Fibroblast of skin of abdomen (primary cell): ENCODE measurements at places on chromosomes 11 and 22.

- no peak for DNase-seq
Observed at GRCh38 chr11:114149689-114150407, 90.3 kb downstream of the ZBTB16 start.

DNA sequence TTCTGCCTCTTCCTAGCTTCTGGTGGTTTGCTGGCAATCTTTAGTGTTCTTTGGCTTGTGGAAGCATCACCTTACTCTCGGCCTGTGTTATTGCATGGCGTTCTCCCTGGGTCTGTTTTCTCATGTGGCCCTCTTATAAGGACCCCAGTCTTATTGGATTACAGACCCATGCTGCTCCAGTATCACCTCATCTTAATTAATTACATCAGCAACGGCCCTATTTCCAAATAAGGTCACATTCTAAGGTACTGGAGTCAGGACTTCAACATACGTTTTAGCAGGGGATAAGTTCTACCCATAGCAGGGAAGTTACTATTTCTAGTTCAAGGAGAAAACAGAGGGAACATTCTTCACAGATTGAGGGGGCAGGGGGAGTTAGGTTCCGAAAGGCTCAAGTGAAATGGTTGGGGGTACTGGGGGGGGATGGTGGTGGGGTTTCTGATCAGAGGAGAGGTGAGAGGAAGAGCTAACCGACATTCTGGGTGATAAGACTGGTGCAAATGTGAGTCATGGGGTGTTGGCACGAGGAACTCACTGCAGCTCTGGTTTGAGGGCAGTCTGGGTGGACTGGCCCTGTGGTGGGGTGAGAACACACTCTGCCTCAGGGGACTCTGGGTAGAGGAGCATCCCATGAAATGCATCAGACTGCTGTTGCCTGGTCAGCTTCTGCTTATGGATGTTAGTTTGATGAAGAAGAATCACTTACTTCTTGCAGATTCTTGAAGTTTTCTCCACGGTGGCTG lies 51.5 kb upstream of the ZBED5 start:
- DNase-seq = no peak

GRCh38 chr11:73536961-73537360 lies 61.0 kb downstream of the FAM168A start:
- no peak for DNase-seq

DNA sequence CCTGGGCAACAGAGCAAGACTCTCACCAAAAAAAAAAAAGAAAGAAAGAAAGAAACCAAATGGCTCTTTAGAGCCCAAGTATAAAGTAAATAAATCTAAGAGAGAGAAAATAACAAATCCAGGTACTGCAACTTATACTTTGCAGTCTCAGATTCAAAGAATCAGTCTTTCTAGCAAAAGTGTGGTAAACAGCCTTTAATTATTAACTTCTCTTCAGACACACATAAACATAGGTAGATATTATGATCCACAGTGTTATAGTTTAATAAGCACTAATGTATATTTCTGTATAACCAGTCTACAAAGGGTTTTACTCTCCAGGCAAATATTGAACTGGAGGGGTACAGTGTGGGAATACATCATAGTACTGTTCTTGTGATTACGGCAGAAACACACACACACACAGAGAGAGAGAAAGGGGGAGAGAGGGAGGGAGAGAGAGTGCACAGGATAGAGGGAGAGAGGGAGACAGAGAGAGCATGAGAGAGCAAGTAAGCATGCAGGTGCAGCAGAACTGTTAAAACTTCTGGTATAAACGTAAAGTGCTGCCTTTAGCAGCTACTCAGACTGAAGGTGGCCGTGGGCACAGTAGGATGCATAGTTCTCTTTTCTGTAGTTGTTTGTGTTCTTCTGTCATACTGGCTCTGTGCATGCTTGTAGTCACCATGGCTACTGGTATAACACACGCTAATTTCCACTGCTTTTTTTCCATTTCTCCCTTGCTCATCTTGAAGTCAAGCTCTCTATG lies 32.3 kb downstream of the MTMR2 start:
- no peak for DNase-seq

DNA sequence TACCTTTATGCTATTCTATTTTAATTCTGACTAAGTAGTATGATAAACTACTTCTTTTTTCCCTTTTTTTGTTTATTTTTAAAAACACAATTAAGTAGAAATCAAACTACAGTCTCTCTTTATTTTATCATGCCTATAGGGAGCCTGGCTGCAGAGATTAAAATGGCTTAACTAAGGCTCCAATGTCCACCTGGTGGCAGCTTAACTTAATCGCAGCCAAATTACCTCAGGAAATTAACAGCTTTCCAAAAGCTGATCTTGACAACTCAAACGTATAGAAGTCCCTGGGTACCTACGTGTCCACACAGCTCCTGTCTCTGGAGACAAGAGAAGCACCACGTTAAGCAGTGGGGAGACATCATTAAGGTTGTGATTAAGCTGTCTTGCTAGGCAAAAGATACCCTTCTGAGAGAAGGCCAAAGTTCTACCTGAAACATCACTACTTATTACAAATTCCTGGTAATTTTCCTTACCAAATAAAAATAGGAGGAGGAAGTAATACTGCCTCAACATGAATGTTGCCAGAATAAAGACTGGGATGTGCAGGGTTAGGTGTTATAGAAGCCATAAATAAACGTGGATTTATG lies 63.2 kb upstream of the SNX19 start:
- DNase-seq = peak; percentile 22

DNA sequence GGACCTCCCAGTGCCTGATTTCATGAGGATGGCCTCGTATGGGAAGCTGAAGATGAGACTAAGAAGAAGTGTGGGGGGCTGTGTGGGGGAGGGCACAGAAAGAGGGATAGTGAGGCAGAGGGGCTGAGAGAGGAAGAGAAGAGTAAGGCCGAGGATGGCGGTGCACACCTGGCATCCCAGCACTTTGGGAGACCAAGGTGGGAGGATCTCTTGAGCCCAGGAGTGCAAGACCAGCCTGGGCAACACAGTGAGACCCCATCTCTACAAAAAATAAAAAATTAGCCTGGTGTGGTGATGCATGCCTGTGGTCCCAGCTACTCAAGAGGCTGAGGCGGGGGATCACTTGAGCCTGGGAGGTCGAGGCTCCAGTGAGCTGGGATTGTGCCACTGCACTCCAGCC lies 13.5 kb upstream of the EHD1 start:
- DNase-seq = no peak

DNA sequence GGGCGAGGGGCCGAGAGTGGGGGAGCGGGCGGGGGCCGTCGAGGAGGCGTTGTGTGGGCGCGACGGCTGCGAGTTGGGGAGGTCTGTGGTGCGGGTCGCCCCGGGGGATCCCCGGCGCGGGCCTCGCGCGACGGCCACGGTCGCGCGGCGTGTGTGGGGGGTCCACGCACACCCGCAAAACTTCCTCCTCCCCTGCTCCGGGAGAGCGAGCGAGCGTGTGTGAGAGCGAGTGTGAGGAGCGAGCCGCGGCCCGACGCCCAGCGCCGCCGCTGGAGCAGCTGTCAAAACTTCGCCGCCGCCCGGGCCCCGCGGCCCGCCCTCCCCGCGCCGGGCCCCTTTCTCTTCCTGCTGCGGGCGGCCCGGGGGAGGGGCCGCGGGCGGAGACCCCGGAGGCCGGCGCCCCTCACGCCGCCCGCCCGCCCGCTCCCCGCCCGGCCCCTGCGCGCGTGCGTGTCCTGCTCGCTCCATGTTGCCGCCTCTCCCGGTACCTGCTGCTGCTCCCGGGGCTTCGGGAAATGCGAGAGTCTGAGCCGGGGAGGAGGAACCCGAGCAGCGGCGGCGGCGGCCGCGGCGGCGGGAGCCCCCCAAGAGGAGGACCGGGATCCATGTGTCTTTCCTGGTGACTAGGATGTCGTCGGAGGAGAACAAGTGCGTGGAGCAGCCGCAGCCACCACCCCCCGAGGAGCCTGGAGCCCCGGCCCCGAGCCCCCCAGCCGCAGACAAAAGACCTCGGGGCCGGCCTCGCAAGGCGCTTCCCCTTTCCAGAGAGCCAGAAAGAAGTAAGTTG lies 9.0 kb upstream of the CCT8L2 start:
- no peak for DNase-seq

- no peak for DNase-seq
Observed at GRCh38 chr11:128909438-128910125, 18.4 kb downstream of the KCNJ5 start.

- DNase-seq = no peak
Observed at GRCh38 chr11:36313750-36314433, 17.8 kb downstream of the PRR5L start.

DNA sequence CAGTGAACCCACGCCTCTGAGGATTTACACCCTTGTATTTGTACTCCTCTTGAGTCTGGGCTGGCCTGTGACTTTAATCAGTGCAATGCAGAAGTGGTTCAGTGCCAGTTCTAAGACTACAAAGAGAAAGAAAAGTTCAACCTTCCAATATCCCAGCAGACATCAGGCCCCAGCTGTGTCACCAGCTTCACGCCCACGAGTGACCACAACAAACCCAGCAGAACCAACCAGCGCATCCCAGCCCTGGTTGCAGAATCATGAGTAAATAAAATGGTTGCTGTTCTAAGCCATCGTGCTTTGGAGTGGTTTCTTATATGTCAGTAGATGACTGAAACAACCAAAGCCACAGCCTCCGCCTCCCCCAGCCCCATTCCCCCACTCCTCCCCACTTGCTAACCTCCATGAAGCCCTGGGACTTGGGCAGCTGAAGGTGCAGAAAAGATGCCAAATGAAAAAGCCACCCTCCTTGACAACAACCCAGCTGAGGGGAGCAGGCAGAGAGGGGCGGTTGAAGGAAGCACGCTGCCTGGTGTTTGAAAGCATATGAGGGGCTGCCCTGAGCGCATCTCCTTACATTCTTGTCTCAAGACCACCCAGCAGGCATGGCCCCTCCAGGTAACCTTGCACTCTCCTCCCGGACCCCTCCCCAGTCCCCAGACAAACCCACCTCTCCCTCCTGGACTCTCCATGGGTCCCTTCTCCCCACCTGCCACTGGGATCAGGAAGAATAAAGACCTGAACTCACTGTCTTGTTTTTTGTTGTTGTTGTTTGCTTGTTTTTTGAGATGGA lies 20.9 kb downstream of the TSKU start:
- DNase-seq = no peak
